ENCODE measurements at places on chromosomes 7 and 10. TPM values are rescaled to one million over a fixed set of nuclear protein-coding genes. Genes with fewer than 3 reads are reported as not detected.

Gene RTKN2
- total RNA-seq, result 1.9 TPM

Gene SAP25
- total RNA-seq, result not detected

Gene C10orf90
- total RNA-seq, result not detected

Gene AOAH
- not detected for total RNA-seq

Gene TFR2
- 1.3 TPM for total RNA-seq

Gene LRRC18
- total RNA-seq, result not detected

Gene GJC3
- total RNA-seq, result 0.24 TPM

Gene CC2D2B
- total RNA-seq, result not detected

Gene FAM25A
- total RNA-seq, result 10.8 TPM

All from tracheal epithelial cell (primary cell).